Pancreas (tissue), 10 donors: ENCODE measurements at places on chromosomes 2 and 18. TPM values are rescaled to one million over a fixed set of nuclear protein-coding genes. Genes with fewer than 3 reads are reported as not detected.

DNA sequence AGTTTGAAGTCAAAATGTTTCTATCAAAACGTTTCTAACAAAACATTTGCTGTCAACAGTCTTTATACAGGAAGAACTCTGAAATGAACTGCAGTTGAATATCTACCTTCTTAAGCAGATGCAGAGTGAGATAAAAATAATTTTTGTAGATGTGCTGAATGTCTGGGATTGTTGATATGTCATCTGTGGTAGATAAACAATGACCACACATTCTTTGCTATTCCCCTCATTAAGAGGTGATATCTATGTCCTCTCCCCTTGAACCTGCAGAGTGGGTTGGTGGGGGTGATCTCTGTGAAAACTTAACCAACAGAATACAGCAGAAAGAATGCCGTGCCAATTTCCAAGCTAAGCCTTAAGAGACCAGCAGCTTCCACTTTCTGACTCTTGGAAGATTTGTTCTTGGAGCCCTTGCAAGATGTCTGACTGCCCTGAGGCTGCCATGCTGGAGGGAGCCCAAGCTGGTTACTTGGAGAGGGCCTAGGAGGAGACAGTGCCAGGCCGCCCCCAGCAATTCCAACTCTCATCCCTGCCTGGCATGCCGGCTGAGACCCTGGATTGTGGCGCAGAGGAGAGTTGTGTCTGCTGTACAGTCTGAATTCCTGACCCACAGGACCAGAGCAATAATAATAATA is 80.8 kb downstream of the COLEC12 start:
- DNase-seq = no peak

GRCh38 chr2:88230911-88231310 is 60.8 kb downstream of the THNSL2 start:
- no peak for DNase-seq

- no peak for DNase-seq
Measured at GRCh38 chr2:18244845-18245244, 315.6 kb downstream of the RDH14 start.

GRCh38 chr2:20353241-20353992 is 2.8 kb upstream of the PUM2 start:
- no peak for DNase-seq

- DNase-seq = no peak
Measured at GRCh38 chr2:129336276-129336675, 643.2 kb upstream of the RAB6C start.

- DNase-seq = no peak
Measured at GRCh38 chr18:68178921-68179320, 536.0 kb downstream of the TMX3 start.

DNA sequence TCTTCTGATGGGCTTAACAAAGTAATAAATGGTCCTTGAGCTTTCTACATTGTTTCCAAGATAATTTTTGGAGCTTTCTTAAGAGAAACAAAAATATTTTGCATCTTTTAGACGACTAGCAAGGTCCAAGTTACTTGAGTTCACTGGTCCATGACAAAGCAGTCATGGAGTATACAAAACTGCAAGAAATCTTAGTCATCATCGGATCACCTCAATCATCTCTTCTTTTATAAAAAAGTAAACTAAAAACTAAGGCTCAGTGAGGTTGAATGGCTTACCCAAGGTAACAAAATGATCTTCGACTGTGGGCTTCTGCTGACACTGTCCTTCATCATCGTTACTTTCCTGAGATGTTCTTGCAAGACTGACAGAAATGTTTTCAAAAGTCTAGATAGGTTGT is 11.9 kb downstream of the FIGN start:
- DNase-seq = no peak

GRCh38 chr2:156748221-156748620 is 312.0 kb downstream of the GPD2 start:
- no peak for DNase-seq

GRCh38 chr2:48105848-48106247 is 199.6 kb upstream of the FBXO11 start:
- DNase-seq = no peak

GRCh38 chr2:38709567-38710194 is 41.5 kb downstream of the SRSF7 start:
- no peak for DNase-seq

DNA sequence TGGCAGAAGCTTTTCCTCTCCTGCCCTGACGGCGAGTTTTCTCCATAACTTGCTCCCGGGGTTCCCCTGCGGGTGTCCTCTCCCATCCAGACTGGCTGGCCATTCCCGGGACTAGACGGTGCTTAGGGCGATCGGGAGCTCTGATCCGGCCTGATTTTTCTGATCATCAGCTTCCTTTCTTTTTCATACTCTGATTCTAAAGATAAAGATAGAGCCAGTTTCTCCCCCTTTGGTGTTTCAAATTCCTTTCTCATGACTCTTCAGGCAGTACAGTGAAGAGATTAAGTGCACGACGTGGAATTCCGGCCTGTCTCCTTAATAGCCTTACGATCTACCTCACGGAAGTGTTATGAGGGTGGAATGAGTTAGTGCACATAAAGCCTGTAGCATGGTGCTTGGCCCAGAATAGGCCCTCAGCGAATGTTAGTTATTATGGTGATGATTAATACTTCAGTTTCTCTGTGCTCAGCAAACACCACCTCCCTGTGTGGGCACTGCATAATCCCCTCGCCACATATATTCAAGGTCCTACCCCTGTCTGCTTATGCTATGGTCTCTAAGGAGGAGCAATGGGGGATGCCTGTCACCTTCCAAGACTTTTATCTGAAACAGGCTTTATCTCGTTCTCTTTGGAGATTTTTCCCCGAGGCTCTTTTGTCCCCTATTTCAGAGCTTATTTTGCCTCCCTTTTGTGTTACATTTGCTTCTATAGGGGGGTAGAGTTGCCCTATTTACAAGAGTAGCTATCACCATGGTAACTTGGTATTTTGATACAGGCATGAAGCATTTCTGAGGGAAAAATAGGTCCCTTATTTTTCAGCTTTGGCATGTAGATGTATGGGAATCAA is 254.8 kb downstream of the CDH2 start:
- DNase-seq = no peak

GRCh38 chr18:58491113-58491696 is 137.7 kb downstream of the ALPK2 start:
- no peak for DNase-seq

GRCh38 chr2:174333017-174333371 is 1.8 kb upstream of the SP9 start:
- no peak for DNase-seq

DNA sequence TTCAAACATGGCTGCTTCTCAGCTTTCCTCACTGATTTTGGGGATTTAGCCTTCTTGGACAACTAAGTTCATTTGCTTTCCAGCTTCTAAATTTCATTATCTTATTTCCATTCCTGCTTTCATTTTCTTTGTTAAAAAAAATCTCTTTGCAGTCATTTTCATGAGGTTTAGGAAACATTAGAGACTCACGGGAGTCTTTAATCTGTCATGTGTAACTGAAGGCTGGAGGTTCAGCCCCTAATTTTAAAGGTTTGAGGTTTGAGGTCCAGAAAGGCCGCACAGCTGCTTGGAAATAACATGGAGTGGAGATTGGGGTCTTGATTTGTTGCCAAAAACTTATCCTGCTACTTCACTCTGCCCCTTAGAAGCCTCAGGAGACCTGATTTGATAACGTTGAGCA is 30.3 kb downstream of the PROKR1 start:
- no peak for DNase-seq

- no peak for DNase-seq
Measured at GRCh38 chr18:43827311-43827710, 550.0 kb upstream of the SYT4 start.

DNA sequence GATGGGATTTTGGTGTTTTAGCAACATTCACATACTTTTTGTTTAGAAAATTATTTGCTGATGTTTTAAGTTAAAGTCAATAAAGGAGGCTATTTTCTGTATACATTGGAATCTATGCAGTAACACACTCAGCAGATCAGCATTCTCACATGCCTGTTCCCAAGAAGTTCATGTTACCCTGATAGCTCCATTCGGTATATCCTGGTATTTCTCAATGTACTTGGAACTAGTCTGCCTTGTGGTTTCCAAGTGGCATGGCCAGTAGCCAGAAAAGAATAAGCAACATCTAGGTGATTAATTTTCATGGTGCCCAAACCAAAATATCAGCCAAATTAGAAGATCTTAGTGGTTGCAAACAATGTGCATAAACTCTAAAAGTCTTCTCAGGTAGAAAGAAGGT is 5.2 kb upstream of the NCAPH start:
- DNase-seq = no peak

GRCh38 chr18:56246916-56247315 is 391.5 kb downstream of the TXNL1 start:
- DNase-seq = no peak

- DNase-seq = no peak
Measured at GRCh38 chr2:242063436-242063835, 193.9 kb downstream of the RTP5 start.

DNA sequence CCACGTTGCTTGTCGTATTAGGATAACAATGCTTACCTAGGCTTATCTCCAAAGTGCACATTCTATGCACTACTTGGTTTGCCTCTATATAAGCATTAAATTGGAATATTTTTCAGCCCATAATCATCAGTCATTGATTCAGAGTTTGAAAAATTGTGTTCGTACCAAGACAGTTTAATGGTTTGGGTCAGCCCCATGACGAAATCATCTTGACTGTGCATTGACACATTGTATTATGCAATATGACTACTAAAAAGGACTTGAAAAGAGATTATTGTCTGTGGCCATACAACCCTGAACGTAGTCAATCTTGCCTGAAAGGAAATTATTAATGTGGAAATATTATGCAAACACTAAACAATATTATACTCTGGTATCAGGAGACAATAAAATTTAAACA is 141.3 kb downstream of the EML6 start:
- no peak for DNase-seq

- no peak for DNase-seq
Measured at GRCh38 chr2:222433332-222434173, 9.2 kb downstream of the SGPP2 start.

DNA sequence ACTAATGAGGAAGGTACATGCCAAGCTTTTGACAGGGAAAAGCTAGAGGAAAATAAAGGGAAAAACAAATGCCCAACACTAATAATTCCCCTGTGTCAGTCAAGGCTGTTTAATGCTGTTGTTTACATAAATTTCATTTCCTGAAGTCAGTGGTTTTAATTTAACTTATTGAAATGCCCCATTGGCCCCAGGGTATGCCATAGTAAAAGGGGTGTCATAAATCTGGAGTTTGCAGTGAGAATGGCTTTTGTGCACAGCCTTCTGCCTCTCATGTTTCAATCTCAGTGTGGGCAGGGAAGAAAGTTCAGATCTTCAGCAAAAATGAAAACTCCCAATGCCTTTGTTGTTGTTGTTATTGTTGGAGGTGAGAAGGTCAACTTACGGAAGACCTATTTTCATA is 550.1 kb upstream of the DCC start:
- DNase-seq = no peak

DNA sequence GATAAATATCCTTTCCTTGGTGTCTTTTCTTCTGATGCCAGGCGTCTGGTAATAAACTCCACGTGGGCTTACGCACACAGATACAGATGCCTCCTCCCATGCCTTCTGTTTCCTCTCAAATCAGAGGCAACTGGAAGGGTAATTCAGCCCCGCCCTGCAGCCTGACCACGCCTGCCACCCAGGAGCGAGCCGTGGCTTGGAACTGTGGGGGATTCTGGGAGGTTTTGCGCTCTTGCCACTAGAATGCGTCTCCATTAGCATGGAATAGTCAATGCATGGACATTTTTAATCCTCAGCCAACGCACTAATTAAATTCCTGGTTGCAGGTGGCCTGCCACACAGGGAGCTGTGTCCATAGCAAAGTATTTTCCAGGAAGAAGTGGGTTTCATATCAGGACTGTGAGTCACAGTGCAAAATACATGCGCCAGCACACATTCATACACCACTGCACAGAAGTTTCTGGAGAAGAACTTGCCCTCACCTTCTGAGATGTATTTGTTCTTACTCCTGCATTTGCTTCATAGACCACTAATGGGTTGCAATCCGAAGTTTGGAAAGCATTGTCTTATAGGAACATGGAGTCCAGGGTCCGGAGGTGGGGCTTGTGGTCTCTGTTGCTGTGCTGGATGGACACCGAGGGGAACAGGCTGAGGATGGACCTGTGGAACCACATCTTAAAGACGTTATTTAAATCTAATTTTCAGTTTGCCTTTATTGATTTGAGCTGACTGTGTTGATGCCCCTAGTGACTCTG is 151.4 kb downstream of the LDLRAD4 start:
- DNase-seq = no peak

GRCh38 chr2:225165052-225165451 is 122.8 kb upstream of the DOCK10 start:
- no peak for DNase-seq

- DNase-seq = no peak
Measured at GRCh38 chr2:768451-768850, 91.2 kb upstream of the TMEM18 start.

GRCh38 chr2:116716444-116716843 is 1098.0 kb upstream of the DDX18 start:
- DNase-seq = no peak

DNA sequence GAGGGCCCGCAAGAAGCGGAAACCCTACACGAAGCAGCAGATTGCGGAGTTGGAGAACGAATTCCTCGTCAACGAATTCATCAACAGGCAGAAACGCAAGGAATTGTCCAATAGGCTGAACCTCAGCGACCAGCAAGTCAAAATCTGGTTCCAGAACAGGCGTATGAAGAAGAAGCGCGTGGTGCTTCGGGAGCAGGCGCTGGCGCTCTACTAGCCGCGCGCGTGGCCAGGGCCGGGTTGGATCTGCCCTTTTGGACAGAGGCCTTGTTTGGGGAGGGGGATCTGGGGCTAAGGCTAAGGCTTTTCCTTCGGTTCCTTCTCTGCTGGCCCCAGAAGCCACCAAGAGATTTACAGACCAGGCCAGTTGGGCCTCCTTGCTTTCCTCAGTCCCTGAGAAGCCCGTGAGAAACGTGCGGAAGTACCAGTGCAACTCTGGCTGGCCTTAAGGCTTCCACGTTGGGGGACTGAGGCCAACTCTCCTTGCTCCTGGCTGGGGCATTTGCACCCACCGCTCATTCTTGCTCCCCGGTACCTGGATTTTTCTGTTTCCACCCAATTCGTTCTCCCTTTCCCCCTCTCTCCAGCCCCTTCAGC is 1.0 kb downstream of the HOXD12 start:
- DNase-seq = no peak

- DNase-seq = no peak
Measured at GRCh38 chr18:79388043-79388442, 7.7 kb upstream of the NFATC1 start.

The ACADL gene
- 23.0 TPM for total RNA-seq

The REG3A gene
- total RNA-seq = 2,601 TPM

The ASB18 gene
- total RNA-seq = not detected

The PNKD gene
- 17.2 TPM for total RNA-seq

The NYAP2 gene
- 0.31 TPM for total RNA-seq

The CABLES1 gene
- 4.3 TPM for total RNA-seq

The MRPL53 gene
- total RNA-seq = 58.4 TPM

The PAX3 gene
- not detected for total RNA-seq

The MARCHF7 gene
- 24.4 TPM for total RNA-seq

The ANTXR1 gene
- total RNA-seq = 6.5 TPM

The IL1B gene
- total RNA-seq = 3.9 TPM

The TCF4 gene
- total RNA-seq = 8.2 TPM

The GAD1 gene
- 0.28 TPM for total RNA-seq

The NMS gene
- total RNA-seq = not detected
